ENCODE measurements at places on chromosomes 12 and 14.

DNA sequence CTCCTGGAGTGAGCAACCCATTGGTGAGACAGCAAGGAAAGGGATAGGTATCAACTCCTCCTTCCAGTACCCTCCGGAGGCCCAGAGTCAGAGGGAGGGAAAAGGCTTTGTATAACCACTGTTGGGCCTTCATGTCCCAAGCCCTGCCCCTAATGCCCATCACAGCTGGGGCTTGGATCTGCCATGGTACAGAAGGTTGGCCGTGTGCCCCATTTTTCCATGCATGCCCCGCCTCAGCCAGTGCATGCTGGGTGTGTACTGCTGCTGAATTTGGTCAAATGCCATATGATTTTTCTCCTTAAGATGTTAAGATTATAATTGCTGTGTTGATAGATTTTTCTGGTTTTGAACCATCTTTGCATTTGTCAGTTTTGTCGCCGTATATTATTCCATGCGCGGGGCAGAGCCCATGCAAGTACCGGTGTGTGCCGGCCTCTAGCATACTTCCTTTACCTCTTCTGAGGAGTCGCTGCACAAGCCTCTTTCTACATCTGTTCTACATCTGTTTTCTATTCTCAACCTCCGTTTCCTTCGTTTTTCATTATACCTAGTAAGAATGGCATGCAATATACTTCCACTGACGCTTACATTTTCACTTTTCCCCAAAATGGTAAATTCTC is 26.6 kb downstream of the PPP2R5C start:
- DNase-seq: no peak

DNA sequence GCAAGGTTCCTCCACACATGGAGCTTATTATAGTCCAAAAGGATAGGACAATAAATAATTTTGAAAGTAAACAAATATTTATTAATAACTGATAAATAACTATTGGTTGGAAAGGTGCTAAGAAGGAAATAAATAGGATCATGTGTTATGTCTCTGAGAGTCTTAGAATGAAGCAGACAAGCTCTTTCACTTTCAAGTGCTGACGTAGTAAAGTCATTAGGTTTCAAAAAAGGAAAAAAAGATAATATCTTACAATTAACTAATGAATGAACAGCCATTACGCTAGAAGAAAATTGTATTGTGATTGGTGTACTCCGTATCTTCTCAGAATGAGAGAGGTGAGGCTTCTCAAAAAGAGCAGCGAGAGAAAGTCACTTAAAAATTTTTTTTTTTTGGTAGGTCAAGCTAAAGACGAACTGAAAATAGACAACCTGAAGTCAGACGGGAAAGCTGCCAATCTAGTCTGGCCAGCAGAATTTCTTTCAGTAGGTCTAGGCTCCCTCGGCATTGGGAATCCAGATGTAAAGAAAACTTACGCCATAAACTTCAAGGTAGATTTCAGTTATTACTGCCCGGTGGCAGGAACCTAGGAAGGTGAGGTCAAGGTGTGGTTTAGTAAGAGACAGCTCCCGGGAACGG is 583 bp upstream of the LEMD3 start:
- no peak for DNase-seq

- DNase-seq: no peak
Measured at GRCh38 chr14:99931308-99931707, 133.9 kb upstream of the EVL start.

DNA sequence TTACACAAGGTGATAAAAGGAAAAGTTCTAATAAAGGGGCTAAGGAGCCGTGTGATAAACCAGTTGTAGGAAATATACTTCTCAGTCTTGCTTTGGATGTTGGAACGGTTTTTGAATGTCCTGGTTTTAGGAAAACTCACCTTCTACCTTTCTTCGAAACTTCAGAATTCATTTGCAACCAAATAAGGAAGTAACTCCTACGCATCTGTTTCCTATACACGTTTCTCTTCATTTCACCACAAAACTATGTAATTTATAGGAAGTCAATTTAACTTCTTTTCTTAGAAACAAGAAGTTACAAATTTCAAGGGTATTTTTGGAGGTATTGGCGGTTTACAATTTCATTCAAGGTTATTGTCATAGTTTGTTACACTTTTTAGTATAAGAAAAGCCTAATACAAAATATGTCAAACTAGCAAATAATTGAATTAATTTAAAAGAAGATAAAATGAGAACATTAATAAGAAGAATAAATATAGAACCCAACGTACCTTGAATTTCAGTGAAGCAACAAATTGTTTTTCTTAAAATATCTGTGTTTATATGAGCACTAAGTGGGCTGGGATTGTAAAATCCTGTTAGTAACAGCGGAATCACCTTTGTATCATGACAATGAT is 33.2 kb upstream of the CD69 start:
- no peak for DNase-seq

GRCh38 chr12:132222808-132223173 is 78.5 kb downstream of the NOC4L start:
- no peak for DNase-seq

DNA sequence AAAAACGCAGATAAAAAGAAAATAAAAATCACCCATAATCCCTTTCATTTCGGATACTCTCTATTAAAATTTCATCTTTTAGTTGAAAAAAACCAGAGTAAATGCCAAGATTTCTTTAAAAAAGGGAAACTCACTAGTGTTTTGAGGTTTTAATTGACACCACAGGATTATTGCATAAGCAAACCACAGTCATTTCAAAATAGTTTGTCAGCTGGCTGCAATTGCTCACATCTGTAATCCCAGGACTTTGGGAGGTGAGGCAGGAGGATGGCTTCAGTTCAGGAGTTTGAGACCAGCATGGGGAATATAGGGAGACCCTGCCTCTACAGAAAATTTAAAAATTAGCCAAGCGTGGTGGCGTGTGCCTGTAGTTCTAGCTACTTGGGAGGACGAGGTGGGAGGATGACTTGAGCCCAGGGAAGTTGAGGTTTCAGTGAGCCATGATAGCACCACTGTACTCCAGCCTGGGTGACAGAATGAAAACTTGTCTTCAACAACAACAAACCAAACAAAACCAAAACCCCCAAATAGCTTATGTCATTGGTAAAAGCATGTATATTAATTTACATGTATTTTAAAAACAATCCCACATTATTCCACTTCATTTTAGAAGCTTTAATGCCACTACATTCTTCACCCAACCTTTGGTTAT is 48.8 kb downstream of the SYNE2 start:
- DNase-seq: no peak

- DNase-seq: no peak
Measured at GRCh38 chr12:52354200-52354599, 13.1 kb downstream of the KRT85 start.

- no peak for DNase-seq
Measured at GRCh38 chr14:86013641-86014040, 483.7 kb downstream of the FLRT2 start.

DNA sequence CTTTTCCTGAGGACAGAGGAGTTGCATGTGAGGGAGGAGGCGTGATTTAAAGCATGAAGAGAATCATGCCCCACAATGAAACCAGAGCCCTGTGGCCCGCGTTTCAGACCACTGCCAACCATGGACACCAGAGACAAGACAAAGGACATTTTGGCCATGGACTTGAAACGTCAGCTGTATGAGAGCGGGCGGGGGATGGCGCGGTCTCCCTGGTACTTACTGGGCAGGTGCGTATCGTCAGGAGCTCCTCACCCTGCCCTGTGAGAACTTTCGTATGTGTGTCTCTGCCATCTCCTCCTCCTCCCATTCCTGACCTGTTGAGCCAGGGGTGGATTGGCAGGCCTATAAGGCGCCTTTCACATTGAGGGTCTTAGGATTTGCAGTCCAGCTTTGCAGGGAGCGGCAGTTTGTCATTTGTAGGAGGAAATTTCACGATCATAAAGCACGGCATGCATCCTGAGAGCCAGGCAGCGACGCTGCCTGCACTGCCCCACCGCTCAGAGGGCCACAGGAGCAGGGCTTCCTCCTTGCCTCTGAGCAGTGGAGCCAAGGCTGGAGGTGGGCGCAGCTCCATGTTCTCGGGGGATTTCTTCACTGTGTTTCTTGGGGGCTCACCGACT is 22.2 kb downstream of the SFSWAP start:
- no peak for DNase-seq

- no peak for DNase-seq
Measured at GRCh38 chr12:65540140-65540539, 261.7 kb downstream of the MSRB3 start.

GRCh38 chr12:96235484-96235826 is 41.3 kb downstream of the ELK3 start:
- no peak for DNase-seq

DNA sequence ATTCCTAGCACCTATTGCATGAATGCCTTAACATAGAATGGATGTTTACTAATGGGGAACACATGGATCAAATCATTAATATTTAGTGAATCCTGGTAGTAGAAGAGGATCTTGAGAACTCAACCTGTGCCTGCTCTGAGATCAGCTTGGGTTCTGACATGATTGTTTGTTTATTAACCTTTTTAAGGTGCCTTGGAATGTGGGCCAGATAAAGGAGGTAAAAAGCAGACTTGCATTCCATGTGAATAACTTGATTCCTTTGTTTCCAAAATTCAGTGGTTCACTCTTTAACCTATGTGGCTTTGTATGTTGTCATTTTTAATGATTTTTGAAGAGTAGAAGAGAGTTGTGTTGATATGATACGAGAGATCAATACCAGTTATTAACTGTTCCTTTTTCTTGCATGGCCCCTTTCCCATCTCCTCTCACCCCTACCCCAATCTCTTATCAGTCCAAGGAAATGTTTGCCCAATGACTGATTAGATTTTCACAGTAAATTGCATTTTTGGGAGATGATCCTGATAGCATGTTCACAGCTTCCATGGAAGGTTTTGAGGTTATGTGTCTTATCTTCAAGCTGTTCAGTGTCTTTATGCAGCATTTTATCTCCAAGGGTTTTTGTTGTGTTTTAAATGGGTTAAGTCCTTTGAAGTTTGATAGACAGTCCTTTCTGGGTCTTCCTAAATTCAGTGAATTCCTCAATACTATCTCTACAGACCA is 193.7 kb upstream of the FRMD6 start:
- DNase-seq: no peak
